ENCODE measurements at places on chromosomes 2 and 18.

GRCh38 chr2:217154923-217155322, 295.1 kb upstream of the TNP1 start:
- DNase-seq: no peak

GRCh38 chr18:45106331-45106774, 425.7 kb downstream of the SETBP1 start:
- DNase-seq: no peak

DNA sequence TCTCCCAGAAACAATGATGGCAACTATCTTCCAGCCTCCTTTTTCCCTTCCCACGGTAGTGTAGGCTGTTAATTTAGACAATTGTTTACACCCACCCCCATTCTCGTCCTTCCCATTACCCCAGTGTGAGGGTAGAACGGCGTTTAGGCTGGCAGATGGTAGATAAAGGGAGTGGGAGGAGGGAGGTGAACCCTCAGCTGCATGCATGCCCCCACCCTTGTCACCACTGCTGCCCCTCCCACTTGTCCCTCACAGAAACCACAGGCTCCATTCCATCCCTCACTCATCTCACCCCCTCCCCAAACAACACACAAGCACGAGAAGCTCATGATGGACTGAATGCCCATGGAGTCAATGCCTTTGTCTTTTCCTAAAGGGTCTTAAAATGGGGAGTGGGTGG, 107.9 kb upstream of the PARD3B start:
- DNase-seq: no peak

- no peak for DNase-seq
These were observed 134.2 kb downstream of the WDSUB1 start for GRCh38 chr2:159152128-159152778.

GRCh38 chr2:162385536-162385935, 41.6 kb downstream of the GCA start:
- no peak for DNase-seq

DNA sequence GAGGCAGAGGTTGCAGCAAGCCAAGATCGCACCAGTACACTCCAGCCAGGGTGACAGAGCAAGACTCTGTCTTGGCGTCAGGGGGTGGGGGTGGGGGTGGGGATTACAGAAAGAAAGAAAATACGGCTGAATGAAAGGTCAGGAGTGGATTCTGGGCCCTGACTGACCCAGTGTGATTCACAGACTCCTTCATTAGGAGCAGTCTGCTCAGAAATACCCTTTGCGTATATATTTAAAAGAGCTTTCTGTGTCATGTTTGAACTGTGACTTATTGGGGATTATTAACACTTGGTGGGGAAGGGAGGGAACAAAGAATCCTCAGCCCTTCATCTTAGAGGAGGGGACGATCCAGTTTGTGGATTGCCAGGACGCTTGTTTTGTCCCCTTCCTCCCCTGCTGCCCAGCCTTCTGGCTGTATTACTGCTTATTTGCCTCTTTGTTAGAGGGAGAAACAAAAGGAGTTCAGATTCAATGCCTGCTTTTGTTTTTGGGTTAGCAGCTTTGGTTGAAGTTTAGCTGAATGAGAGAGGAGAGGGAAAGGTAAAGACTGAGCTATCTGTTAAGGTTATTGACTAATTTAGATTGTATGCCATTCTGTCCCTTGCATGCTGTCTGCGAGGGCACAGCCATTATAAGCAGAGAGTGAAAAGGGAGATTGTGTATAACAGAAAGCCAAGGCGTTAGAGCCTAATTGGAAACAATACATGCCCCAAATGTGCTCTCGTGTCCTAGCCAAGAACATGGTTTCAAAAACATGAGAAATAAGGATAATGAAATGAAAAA, 118.3 kb downstream of the FMNL2 start:
- DNase-seq: no peak

- DNase-seq: no peak
These were observed 122.5 kb downstream of the ASXL3 start for GRCh38 chr18:33700513-33700976.

DNA sequence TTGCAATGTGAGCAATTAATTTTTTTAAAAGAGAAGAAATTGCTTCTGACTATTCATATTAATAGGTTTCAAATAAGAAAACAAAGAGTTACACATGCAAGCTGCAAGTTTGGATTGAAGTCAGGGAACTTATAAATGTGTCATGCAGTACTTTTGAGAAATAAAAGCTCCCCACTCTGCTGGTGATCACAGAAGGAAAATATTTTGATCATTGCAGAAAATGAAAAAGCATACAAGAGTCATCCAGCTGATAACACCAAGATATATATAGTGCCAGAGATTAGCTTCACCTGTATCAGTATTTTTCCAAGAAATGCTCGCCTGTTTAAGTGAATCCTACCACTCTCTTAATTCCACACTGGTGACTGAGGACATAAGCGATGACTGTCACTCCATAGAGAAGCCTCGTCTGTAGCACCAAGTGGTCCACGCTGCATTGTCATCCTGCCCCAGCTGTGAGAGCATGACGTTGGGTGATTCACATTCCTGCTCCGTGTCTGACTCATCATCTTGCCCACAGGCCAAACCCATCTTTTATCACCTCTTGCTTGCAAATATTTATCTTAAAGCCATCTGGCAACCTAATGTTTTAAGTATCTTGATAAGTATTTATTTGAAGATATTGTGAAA, 178.0 kb downstream of the ASXL3 start:
- DNase-seq: no peak
